ENCODE measurements at places on chromosomes 7 and 10.

DNA sequence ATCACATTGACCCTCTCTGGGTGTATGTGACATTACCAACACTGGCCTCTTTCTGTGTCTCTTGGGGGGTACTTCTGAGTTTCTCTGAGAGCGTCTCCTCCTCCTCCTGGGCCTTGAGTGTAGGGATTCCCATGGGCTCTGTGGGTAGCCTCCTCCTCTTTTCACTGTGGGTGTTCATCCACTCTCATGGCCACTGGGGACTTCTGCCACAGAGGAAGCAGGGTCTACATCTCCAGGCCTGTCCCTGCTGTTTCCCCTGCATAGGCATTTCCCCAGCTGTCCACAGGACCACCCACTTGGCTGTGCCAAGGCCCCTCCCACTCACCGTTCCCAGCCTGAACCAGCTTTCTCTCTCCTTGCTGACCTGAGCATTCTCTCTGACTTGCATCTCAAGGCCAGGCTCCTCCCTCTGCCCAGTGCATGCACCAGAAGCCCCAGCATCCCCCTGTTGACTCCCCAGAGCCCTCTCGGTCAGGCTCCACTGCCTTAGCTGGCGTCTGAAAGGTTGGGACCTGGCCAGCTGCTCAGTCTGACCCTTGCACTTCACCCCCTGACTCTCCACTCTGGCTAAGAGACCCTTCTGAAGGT lies 487.6 kb downstream of the GLRX3 start:
- no peak for DNase-seq

DNA sequence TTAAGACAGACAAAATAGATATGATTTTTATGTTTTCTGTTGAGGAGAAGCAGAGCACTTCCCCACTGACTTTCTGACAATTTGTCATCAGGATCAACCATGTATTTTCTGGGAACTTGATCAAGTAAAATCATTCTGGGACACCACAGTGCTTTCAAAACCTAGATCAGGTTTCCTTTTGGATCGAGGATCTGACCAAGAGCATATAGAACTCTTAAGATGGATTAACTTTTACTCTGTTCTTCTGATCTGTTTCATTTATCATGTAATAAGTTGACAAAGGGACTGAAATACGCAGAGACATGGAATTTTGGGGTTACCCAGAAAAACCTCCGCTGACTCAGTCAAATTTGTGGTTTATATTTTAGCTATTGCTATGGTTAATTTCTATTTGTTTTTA lies 136.0 kb upstream of the WNT16 start:
- DNase-seq, result no peak

- DNase-seq, result no peak
These were observed 36.1 kb downstream of the BMPER start for GRCh38 chr7:33941418-33941817.

- no peak for DNase-seq
These were observed 175.9 kb downstream of the CCDC71L start for GRCh38 chr7:106485031-106485551.

GRCh38 chr7:22872096-22872807 lies 49.6 kb upstream of the TOMM7 start:
- DNase-seq, result no peak

GRCh38 chr10:36494371-36494770 lies 631.0 kb upstream of the ANKRD30A start:
- DNase-seq, result no peak

- DNase-seq, result no peak
These were observed 8.1 kb downstream of the ARHGAP12 start for GRCh38 chr10:31920538-31920937.

GRCh38 chr7:112122798-112123197 lies 83.4 kb downstream of the DOCK4 start:
- DNase-seq, result no peak

GRCh38 chr10:73083221-73083620 lies 13.4 kb downstream of the P4HA1 start:
- DNase-seq, result no peak
